ENCODE measurements at places on chromosomes 2 and 18.

- DNase-seq, result no peak
Observed at GRCh38 chr2:52828112-52828511, 939.5 kb upstream of the CHAC2 start.

- DNase-seq, result no peak
Observed at GRCh38 chr2:4300616-4301015, 597.2 kb downstream of the DCDC2C start.

DNA sequence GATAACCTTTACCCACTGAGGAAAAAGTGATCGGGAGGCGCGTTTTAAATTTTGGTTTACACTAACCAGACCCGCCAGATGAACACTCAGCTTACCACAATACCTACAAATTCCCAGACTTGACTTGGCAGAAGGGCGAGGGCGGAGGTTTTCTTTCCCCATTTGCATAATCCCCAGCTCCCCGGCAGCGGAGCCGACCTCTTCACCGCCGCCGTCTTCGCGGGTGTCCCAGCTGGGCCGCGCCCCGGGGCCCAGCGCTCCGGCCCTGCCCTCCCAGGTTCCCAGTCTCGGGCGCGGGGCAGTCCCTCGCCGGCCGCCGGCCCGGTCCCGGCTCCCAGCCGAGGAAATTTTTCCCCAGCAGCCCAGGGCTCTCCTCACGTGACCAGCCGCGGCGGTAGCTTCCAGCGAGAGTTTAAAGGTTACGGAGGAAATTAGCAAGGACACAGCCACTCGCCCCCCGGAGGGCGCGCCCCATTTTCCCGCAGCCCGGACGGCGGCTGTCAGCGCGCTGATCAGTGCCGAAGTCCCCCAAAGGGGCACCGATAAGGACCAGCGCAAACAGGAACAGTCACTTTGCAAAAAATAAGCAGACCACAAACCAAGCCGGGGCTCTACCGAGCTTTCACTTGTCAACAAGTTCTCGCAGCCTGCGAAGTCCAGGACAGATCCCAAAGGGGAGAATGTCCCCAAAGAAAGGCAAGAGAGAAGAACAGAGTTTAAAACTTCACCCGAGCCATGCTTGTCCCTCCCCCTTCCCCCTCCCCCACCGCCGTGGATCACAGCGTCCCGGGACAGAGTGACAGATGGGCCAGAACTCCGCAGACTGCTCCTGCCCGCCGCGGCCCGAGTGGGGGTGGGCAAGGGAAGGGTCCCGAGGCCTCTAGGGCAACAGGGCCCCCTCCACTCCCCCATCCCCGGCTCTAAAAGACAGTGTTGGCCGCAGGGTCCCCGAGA, 1.3 kb upstream of the PRKCE start:
- DNase-seq, result no peak

DNA sequence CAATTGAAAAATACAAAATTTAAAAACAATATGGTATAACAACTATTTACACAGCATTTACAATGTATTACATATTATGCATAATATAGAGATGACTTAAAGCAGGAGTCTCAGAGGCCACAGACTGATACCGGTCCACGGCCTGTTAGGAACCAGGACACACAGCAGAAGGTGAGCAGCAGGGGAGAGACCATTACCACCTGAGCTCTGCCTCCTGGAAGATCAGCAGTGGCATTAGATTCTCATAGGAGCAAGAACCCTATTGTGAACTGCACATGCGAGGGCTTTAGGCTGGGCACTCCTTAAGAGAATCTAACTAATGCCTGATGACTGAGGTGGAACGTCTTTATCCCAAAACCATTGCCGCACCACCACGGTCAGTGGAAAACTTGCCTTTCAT, 58.0 kb downstream of the SMAD2 start:
- no peak for DNase-seq

GRCh38 chr2:25262288-25262687, 79.4 kb downstream of the DNMT3A start:
- DNase-seq, result no peak

DNA sequence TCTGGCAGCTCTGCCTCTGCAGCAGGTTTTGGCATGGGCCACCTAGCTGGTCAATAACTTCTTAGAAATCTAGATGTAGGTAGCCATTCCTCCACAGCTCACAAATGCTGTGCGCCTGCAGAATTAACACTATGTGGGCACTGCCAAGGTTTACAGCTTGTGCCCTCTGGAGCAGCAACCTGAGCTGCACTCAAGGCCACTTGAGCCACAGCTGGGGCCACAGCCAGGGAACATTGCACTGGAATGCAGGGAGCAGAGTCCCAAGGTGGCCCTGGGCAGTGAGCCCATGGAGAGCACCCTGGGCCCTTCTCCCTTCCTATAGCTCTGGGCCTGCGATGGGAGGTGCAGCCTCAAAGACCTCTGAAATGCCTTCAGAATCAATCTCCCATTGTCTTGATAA, 365.3 kb downstream of the SATB2 start:
- no peak for DNase-seq

- no peak for DNase-seq
Observed at GRCh38 chr2:134198006-134198634, 55.8 kb upstream of the MGAT5 start.

DNA sequence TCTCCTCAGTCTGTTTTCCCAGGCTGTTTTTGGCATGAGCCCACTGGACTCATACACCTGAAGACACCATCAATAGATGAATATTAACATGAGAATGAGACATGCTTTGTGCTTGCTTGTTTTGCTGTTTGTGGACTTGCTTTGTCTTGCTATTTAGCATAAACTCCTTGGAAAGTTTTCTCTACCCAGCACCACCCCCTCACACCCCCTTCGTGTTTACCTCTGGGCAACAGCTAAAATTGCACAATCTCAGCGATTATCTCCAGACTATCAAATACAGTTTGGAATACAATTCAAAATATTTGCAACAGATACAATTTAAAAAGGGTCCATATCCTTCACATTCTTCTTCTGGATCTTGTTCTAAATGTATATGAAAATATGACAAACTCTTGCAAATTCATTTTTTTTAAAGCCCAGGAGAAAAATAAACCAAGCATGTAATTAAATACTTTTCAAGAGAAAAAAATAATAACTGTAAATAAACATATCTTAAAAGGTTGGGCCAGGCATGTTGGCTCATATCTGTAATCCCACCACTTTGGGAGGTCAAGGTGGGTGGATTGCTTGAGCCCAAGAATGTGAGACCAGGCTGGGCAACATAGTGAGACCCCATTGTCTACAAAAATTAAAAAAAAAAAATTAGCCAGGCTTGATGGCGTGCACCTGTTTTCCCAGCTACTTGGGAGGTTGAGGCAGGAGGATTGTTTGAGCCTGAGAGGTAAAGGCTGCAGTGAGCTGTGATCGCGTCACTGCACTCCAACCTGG, 32.3 kb upstream of the PMAIP1 start:
- DNase-seq, result no peak

DNA sequence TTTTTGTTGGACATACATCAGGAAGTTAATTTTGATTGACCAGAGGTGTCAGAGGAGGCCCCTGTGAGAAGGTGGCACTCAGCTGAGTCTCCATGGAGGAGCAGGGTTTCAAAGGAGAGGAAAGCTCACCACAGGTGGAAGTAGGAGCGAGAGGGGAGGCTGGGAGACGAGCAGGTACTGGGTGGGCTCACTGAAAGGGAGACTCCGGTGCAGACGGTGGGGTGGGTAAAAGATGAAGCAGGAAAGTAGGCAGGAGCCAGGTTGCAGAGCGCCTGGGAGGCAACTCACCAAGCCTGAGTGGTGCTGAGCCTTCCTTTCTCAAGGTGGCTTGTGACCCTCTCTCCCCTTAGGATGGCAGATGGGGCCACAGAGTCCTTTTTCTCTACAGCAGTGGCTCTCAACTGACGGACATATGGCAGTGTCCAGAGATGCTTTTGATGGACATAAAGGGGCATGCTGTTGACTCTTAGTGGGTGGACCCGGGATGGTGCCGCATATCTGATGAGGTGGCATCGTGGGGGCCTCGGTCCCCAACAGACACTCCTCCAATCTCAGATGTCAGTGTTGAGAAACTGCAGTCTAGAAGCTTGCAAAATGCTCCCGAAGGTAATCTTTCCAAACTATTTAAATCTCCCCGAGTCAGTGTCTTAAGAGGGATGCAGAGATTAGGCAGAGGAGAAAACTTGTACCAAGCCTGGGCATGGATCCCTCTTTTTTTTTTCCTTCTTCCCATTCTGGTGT, 64.0 kb downstream of the LPIN1 start:
- no peak for DNase-seq
